ENCODE measurements at places on chromosomes 1 and 21.

DNA sequence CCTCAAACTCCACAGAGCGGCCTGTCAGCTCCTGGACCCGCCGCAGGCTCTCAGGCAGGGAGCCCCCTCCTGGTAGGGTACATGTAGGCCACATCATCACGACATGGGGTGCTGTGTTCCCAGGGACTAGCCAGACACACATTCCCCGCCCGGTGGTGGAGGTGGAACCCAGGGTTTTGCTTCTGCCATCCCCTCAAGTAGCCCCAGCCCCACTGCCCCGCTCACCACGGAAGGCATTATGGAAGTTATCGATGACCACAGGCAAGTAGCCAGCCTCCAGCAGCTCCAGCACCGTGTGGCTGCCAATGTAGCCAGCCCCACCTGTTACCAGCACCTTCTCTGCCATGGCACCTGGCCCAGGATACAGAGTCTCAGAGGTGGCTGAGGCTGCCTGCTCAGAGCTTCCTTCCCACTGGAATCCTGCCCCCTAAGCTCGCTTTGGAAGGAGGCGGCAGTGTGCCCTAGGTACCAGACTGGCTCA, 1.9 kb downstream of the GALE start:
- DNase-seq = no peak

- DNase-seq = no peak
These were observed 19.7 kb upstream of the SUMO3 start for GRCh38 chr21:44837537-44837936.

GRCh38 chr1:226064816-226065248, 2.3 kb downstream of the H3-3A start:
- no peak for DNase-seq

DNA sequence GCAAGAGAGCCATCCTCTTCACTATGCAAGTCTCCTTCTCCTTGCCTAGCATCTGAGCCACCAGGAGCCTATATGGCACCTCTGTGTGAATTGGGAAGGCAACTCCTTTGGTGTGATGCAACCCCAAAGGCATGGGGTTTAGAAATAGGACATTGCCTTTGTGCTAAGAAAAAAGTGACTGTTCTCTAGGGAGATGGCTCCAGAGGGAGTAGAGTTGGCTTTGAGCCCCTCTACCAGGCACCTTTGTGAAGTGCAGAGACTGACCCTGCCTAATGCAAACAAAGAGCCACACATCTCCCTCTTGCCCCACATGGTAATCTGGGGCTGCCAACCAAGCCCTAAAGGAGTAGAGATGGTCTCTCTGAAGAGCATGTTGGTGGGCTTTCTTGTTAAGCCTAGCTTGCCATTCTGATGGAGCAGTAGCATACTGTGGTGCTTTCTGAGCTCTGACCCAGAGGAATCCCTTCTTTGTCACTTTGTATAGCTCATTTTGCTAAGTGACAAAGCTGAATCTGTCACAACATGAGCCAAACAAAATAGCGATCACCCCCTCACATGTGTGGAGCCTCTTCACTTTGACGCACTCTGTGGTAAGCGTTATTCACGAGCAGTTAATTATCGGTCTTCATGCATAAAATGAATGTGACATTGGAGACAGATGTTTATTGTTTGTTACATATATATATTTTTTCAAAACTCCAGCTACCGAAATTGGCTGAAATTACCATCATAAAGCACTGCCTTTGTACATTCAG, 74.4 kb downstream of the RWDD3 start:
- DNase-seq = no peak

GRCh38 chr1:166087734-166088571, 78.8 kb downstream of the FAM78B start:
- DNase-seq = no peak

DNA sequence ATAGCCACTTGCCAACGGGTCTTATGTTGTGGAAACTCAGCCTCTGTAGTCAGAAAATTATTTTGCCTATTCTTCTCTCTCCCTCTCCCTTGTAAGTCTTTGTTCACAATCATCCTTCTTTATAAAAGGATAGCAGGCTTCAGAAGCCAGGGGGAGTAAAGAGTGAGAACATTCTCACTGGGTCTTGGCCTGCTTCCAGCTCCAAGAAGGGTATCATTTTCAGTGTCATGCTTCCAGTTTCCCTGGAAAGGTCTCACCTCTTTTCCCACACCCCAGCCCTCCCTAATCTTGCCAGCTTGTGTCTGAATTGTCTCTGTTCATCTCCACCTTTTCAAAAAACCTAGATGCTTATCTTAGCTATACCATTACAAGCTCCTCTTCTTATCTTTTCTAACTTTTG, 346.2 kb upstream of the LRRC7 start:
- no peak for DNase-seq

- no peak for DNase-seq
These were observed 129.0 kb downstream of the SYF2 start for GRCh38 chr1:25103164-25103795.

DNA sequence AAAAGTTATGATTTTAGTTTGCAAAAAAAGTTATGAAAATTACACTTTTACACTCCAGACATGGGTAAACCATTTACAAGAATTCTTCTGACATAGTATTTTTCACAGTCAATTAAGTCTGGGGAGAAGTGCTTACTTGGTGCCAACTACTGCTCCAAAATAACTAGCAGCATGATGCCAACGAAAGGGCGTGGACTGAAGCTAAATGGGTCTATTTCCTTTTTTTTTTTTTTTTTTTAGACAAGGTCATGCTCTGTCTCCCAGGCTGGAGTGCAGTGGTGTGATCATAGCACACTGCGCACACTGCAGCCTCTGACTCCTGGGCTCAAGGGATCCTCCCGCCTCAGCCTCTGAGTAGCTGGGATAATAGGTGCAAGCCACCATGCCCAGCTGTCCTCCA, 43.2 kb downstream of the FMO4 start:
- DNase-seq = no peak

- DNase-seq = no peak
These were observed 313.3 kb upstream of the VAMP3 start for GRCh38 chr1:7457811-7458210.

DNA sequence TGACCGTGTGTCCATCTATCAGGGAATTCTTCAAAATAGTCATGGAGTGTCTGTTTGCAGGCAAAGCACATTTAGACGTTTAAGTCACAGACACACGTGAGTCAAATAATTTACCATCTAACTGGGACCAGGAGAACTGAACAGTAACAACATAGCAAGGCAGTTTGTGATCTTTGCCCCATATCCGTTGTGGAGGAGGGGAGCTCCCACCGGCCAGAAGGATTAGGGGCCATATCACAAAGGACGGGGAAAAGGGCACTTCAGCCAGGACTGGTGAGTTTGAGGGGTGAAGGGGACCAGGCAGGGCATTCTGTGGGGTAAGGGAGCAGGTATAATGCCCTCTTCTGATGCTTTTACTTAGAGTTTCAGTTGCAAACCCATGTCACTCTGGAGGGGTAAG, 22.9 kb downstream of the ELAPOR1 start:
- no peak for DNase-seq

DNA sequence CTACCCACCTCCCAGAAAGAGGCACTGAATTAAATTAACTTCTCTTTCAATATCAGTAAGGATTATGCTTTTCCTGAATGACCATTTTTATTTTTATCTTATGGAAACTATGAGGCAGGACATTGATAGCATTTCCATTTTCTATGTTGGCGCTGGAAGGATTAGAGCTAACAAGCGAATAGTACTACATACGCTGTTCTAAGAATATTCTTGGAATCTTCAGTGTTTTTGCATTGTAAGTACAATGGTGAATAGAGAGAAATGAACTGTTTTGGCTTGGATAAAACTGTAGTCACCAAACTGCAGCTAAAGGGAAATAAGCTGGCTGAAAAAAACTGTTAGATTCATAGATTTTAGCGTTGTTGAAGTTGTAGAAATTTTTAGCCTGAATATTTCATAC, 779.0 kb upstream of the ADGRL4 start:
- no peak for DNase-seq

DNA sequence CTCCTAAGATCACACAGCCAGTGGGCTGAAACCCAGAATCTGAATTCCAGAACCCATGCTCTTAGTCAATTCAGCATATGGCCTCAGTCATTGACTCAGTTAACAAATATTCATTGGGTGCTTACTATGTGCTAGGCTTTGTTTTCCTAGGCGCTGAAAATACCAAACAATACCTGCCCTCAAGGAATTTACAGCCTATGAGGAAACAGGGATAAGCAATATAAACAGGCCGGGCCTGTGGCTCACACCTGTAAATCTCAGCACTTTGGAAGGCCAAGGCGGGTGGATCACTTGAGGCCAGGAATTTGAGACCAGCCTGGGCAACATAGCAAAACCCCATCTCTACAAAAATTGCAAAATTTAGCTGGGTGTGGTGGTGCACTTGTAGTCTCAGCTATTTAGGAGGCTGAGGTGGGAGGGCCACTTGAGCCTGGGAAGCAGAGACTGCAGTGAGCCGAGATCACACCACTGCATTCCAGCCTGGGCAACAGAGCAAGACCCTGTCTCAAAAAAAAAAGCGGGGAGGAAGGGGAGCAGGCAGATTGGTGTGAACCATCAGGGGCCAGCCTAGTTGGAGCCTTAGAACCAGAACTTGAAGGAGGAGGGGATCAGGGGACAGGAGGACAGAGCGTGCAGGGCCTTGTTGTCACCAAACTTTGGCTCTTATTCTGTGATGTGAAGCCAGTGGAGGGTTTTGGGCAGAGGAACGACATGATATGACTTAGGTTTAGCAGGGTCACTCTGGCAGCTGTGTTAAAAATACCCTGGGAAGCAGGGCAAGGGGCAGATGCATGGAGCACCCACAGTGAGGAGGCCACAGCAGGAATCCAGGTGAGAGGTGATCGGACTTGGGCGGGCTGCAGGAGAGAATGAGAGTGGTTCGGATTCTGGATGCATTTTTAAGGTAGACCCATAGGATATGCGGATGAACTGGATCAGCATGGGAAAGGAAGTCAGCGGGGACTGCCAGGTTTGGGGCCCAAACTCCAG, 5.8 kb downstream of the TINAGL1 start:
- DNase-seq = no peak

DNA sequence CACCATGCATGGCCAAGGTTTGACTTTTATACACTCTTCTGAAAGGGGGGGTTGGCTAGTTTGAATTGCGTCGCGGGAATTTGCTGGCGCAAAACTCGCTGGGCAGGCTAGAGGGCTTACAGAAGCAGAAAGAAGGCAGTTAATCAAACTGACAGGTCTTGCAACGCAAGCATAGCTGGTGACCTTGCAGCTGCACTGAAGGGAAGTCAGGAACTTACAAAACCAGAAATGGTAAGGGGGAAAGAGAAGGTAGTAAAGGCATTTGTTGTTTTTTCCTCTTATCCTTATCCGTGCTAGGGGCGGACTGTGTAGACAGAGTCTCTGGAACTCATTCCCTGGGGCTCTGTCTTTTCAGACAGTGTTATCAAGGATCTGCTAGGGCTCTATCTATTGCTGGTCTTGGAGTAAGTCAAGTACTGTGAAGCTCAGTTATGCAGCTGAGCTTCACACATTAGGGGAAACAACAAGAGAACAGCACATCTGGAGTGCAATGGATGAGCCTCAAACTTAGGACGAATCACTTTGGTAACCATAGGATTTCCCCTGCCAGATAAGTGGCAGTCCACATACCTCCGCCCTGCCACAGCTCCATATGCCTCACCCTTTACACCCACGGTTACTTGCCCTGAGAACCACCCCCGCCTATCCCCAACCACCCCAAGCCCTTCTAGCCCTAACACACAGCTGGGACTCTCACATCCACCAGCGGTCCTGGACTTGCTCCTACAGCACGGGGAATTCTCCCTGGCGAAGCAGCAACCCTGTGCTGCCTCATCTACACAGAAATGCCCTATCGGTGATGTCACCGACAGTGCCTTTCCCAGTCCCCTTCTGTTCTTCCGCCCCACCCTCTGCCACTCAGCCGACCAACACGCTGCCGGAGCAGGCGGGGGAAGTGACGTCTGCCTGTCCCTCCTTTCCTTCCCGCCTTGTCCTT, 251.4 kb downstream of the FAM72C start:
- no peak for DNase-seq

DNA sequence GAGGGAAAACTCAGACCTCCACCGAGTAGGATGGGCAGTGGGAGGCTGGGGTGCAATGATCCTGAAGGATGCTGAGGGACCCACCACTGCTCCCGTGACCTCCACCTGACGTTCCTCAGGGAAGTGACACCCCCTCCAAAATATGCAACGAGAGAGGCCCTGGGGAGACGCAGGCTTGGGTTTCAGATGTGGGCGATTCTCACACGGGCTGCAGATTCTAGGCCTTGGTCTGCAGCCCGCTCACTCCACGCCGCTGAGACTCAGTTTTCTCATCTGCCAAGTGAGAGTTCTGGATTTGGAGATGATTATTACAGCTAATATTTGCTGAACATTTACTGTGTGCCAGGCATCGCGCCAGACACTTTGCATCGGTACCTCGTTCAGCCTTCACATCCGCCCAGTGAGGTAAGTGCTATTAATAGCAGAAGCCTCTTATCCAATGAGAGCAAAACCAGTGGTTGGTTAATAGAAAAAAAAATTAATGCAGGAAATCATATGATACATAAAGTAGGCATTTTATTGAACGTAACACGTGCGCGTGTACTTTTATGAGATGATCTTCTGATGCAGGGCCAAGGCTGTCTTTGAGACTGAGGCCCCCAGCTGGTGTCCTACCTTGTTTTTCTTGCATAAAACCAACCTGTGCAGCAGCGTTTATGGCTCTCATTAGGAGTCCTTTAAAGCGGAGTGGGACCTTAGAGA, 102.0 kb upstream of the RUNX3 start:
- no peak for DNase-seq

Measured in BJ (cell line).